ENCODE measurements at places on chromosomes 3 and 15. TPM values are rescaled to one million over a fixed set of nuclear protein-coding genes. Genes with fewer than 3 reads are reported as not detected.

Gene SLC15A2
- total RNA-seq: 2.4 TPM

Gene NEK10
- 0.09 TPM for total RNA-seq

Gene SCG3
- total RNA-seq: not detected

Gene SCN11A
- total RNA-seq: 0.22 TPM

Gene SYNPR
- not detected for total RNA-seq

Gene FAM81A
- total RNA-seq: not detected

Gene CYP1A2
- total RNA-seq: not detected

Gene MYRIP
- total RNA-seq: not detected

Gene GOLGA8K
- 1.6 TPM for total RNA-seq

Gene CAMK2N2
- 0.24 TPM for total RNA-seq

Gene COLQ
- 1.3 TPM for total RNA-seq

Gene SERPINI2
- not detected for total RNA-seq

Gene FYTTD1
- total RNA-seq: 37.5 TPM

Gene SLC28A2
- not detected for total RNA-seq

Gene RTP4
- total RNA-seq: 2.8 TPM

Gene WNT5A
- 1.8 TPM for total RNA-seq

Gene TATDN2
- 40.8 TPM for total RNA-seq

Gene PCBP4
- 23.3 TPM for total RNA-seq

Gene TRMT10C
- total RNA-seq: 19.3 TPM

Gene RHCG
- not detected for total RNA-seq

Gene FBXW12
- not detected for total RNA-seq

Gene CACNA2D3
- not detected for total RNA-seq

Gene BDH1
- total RNA-seq: 92.5 TPM

Gene FES
- total RNA-seq: 81.5 TPM

Gene GALK2
- total RNA-seq: 37.8 TPM

Gene TMCO5A
- total RNA-seq: not detected

Gene ADGRG7
- not detected for total RNA-seq

Gene STAG1
- 52.7 TPM for total RNA-seq

Gene SENP7
- 26.9 TPM for total RNA-seq

Gene SLC22A13
- 1.2 TPM for total RNA-seq

Gene LYSMD2
- 23.1 TPM for total RNA-seq

Gene SEMA6D
- total RNA-seq: not detected

Gene ISLR
- total RNA-seq: not detected

Gene HYAL1
- total RNA-seq: not detected

Gene CFAP100
- total RNA-seq: not detected
